Stomach (tissue), 19 donors: ENCODE measurements at places on chromosomes 7 and 10.
A peak's percentile ranks its signal among the peaks of the same experiment; 100 is the strongest.

DNA sequence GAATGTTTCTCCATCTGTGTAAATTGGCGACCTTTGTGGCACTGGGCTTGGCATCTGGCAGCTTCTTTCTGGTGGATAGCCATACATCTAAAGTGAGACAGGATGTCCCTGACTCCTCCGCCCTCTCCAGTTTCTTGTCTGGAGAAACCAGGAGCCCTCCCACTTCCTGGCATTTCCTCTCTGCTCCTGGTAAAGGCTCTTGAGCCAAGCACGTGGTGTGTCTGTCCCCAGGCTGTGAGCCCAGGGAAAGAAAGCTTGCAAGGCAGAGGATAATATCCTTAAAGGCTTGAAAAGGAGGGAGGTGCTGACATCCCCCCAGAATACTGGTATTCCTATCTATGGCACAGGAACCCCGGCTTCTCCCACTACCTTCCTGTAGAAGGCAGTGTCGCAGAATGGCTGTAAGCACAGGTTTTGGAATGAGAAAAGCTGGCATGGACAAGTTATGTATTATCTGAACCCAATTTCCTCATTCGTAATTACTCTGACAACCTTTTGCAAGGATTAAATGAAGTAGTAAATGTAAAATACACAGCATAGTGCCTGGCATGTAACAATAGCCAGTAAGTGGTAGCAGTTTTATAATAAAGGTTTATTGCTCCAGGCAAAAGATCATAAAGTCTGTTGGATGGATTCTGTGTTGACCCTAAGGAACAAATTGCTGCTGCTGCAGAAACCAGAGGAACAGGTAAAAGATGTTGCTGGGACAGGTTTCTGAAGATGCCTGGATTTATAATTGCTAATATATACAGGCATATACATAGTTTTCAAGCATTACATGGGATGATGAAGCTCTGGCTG lies 11.8 kb upstream of the ACSL5 start:
- peak; percentile 33 for DNase-seq

- DNase-seq: no peak
These were observed 9.1 kb downstream of the ADCYAP1R1 start for GRCh38 chr7:31061185-31061584.

DNA sequence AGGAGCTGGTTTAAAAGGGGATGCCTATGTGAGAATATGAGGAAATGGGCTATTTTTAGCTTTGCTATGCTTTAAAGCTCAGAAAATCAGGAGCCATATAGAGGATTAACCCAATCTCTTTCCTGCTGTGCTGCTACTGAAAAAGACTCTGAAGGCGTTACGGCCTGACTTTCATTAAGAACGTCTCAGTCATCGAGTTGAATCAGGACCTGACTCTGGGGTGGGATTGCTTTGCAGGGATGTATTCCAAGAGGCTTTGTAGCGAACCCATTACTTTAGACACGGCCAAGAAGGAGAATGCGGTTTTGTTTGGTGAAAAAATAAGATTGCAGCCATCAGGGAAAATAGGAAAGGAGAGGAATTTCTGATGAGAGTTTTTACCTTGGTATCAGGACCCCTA lies 426.9 kb downstream of the CCSER2 start:
- no peak for DNase-seq

DNA sequence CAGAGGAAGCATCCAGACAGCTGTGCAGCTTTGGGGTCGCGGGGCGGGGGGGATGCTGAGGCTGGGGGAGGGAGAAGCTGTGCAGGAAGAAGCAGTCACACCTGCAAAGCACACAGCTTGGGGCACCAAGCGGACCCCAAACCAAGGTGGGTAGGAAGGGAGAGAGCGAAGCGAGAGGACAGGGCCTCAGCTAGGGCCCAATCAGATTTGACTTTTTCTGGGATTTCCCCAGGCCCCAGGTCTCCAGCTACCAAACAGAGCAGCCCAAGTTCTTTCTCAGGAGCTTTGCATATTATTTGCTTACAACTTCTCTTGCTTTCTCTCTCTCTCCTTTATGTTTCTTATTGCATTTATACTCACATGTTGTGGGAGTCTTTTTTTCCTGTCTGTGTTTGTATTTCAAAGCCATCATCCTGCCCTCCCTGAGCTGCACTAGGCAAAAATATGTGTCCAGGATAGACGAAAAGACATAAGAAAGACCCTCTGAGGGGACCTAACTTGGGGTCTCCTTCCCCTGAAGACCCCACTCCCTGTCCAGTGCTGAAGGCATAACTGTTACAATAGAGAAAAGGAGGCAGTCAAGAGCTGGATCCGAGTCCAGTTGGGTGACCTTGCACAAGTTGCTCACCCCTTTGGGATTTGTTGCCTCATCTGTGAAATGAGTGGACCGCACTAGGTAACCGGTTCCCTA lies 50.6 kb upstream of the SMNDC1 start:
- no peak for DNase-seq

DNA sequence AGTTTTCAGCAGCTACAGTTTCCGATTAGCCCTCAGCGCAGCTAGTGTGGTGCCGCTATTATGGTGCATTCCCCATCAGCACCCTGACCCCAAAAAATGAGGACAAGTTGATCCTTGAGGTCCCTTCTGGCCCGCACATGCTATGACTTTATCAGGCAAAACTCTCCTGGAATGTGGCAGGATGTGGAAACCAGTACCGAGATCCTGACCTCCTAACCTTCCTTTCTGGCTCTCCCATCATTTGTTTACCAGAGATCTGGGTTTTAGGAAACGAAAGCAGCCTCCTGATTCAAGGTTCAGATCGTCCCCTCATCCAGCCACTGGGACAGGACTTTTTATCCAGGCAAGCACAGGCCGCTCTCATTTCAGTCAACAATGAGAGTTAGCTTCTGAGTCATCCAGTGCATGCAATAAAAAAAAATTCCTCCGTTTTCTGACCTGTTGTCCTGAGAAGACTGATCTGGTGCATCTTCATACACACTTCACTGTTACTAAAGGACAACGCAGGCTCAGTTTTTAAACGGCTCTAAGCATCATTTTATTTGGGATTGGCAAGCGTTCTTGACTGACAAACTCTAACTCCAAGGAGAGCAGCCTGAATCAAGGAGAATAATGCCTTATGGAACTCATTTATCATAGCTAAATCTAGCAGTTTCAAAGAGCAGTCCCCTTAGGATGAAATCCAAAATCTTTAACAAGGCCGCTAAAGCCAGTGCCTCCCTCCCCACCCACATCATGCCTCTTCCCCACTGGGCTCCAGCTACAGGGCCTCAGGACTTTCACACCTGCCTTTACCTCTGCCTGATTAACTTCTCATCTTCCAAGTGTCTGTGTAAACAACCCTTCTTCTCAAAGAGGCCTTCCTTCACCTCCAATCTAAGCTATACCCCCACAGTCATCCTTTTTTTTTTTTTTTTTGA lies 17.1 kb downstream of the PDLIM1 start:
- DNase-seq: peak; percentile 62

- DNase-seq: no peak
These were observed 23.9 kb downstream of the UNCX start for GRCh38 chr7:1256621-1257020.

- no peak for DNase-seq
These were observed 154.5 kb upstream of the KLF14 start for GRCh38 chr7:130888468-130888867.
